ENCODE measurements at places on chromosomes 6 and 20.

DNA sequence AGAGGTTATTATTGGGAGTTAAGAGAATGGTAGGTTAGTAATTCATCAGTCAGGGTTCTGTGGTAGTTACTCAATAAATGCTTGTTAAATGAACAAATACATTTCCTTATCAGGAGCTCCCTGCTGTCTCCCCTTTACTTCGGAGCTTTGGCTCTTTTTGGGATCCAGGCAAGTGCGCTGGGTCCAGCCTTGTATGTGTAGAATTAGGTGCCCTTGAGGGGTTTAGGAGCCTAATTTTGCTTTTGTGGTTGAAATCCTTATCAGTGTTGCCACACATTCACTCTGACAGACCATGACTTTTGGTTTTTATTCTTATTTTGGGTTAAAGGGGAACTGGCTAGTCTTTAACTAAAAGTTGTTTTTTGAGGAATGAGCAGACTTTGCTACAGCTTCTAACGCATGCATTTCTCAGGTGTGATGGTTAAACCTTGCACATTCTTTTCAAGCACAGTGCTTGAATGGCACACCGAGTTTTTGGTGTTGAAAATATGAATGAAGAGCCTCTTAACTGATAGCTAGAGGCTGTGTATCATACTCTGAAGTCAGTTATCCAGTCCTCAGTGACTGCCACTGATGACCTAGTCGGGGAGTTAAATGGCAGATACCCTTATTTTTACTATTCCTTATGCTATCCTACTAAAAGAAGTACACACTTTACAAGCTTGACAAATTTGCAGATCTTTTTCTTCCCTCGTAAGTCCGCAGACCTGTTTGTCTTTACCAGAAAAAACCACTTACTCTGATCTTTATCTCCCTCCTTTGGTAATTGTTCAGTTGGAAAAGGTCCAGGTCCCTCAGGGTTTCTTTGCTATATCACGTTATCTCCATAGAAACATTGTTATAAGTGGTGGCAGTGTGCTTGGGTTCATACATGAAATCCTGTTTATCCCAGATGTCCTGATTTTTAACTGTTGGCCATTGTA is 50.7 kb upstream of the PLCG1 start:
- DNase-seq: no peak

GRCh38 chr20:10390709-10391108 is 43.3 kb downstream of the MKKS start:
- DNase-seq: no peak

DNA sequence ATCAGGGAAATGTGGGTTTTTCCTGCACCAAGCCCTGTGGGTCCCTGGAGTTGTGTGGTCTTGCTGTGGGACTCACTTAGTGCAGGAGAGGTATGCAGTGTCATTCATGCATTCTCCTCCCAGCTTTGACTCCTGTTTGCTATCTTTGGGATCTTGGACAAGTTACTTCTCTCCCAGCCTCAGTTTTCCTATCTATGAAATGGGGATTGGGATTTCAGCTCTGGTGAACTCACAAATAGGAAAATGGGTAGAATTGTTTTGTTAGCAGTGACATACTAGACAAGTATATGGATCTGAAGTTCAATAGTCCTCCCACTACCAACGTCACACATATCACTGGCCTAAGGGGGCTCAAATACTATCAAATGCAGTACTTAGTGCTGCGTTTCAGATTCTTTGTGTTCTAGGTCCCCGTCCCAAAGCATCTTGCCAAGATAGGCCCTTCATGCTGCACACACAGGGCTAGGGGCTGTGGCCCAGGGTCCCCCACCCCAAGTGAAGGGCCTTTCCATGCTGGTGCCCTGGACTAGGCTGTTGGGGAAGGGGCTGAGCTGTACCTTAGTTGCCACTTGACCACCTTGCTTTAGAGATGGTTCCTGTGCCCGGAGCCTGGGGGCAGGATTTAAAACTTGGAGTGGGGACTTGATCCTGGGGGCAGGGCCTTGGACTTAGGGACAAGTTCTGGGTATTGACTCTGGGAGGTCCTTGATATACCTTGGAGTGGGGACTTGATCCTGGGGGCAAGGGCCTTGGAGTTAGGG is 98.0 kb downstream of the TOX2 start:
- DNase-seq: no peak

DNA sequence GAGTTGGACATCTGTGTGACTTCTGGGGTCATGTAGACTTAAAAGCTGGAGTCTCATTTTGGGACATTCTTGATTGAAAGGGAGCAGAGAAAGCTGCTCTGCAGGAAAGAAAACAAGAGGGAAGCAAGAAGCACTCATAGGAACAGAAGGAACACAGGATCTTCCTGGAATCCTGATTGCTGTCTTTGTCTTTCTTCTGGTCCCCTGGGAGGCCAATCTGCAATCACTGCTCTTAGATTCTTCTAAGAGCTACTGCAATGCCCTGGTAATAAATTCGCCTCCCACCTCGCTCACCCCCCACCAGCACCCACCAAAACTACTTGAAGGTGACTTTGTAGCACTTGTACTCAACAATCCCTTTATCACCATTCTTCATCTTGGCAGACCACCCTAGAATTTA is 51.8 kb downstream of the SLC35B3 start:
- no peak for DNase-seq

DNA sequence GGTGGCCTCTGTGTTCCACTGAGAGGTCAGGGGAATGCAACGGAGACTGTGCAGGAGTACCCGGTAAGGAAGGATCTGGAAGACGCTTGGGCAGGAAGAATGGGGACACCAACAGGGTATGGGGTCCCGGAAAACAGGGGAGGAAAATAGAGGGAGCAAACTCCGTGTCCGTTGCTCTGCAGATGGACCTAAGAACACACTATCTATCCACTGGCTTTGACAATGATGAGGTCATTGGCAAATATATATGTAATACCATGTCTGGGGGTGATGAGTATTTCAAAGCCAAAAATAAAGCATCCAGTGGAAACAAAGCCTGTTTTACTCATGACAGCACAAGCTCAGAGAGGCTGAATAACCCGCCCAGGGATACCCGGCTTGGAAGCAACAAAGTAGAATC is 80.2 kb downstream of the BMP7 start:
- DNase-seq: no peak

DNA sequence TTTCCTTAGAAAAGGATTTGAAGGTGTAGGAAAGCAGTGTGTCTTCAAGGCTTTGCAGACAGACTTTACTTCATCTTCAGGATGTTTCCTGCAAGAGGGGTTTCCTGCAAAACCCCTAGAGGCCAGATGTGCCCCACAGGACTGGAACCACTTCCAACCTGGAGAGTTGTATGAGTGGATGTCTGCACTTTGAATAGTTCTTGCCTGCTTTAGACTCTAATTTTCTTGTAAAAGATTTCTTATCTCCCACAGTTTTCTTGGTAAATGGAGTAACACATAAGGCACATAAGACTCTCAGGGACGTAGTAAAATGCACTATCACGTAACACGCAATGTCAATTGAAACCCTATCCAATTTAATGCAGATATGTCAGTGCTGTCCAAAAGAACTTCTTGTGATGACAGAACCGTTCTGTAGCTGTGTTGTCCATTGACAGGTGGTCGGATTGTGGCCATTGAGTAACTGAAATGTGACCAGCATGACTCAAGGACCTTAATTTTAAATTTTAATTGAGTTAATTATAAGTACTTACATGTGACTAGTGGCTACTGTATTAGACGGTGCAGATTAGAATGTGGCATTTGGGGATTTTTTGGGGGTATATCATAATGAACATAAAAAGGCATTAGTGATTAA is 118.7 kb downstream of the JARID2 start:
- DNase-seq: no peak

DNA sequence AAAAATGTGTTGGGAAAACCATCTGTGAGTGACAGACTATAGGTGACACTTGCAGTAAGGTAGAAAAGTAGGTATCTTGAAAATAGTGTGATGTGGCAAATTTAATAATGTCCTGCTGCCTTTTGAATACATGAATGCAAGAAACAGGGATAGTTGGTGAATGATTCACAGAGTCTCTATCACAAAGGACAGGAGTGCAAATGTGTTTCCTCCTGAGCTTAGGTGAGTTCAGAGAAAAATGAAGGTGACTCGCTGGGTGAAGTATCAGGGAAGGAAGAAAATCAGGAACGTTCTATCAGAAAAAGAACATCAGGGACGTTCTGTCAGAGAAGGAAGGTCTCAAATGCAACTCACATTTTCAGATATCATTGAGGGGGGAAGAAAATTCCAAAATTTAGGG is 557.8 kb upstream of the SLC35B3 start:
- DNase-seq: no peak

GRCh38 chr6:33740204-33740608 is 6.5 kb downstream of the IP6K3 start:
- DNase-seq: no peak

Data from fibroblast of skin of left quadriceps (primary cell).